ENCODE measurements at places on chromosomes 1 and 21. TPM values are rescaled to one million over a fixed set of nuclear protein-coding genes. Genes with fewer than 3 reads are reported as not detected.

DNA sequence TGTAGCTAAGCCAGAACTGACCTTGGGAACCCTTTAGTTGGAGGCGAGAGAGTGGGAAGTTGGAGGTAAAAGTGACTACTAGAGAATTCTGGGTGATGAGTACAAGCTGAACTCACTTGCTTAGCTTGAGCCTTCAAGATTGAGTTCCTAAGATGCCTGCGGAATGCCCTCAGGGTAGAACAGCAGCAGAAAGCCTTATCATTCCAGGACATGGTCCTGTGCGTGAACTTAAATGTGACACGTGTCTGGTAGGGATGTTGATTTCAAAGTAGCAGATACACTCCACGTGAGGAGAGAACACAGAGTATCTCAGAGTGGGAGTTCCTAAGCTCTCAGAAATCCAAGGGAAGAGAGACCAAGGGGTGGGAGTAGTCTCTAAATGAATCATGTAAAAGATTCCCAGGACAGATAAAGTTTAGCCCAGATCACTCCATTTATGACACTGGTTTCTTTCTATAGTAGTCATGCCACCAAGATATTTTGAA lies 60.1 kb downstream of the KCNK1 start:
- H3K36me3 ChIP-seq, result no peaks in the 10 kb centered on the region
- H3K4me1 ChIP-seq, result no peaks in the 10 kb centered on the region
- no peak overlapping the region for H3K27ac ChIP-seq
- no peaks in the 10 kb centered on the region for H3K27me3 ChIP-seq
- H3K4me3 ChIP-seq, result no peak overlapping the region
- peak; percentile 23 for DNase-seq

GRCh38 chr21:38531039-38531541 lies 32.8 kb upstream of the ERG start:
- peaks cover 7% of the 10 kb centered on the region for H3K27me3 ChIP-seq
- H3K4me1 ChIP-seq, result no peaks in the 10 kb centered on the region
- no peak overlapping the region for H3K27ac ChIP-seq
- H3K36me3 ChIP-seq, result no peaks in the 10 kb centered on the region
- no peak for DNase-seq

- H3K27me3 ChIP-seq, result no peaks in the 10 kb centered on the region
- H3K4me3 ChIP-seq, result no peak overlapping the region
- no peaks in the 10 kb centered on the region for H3K4me1 ChIP-seq
- no peak overlapping the region for H3K27ac ChIP-seq
Observed at GRCh38 chr1:168529518-168529917, 14.3 kb downstream of the XCL2 start.

GRCh38 chr21:39006571-39007311 lies 176.5 kb downstream of the PSMG1 start:
- H3K4me3 ChIP-seq, result no peak overlapping the region
- no peak overlapping the region for H3K27ac ChIP-seq
- DNase-seq, result peak; percentile 73
- H3K4me1 ChIP-seq, result peaks cover 25% of the 10 kb centered on the region
- no peaks in the 10 kb centered on the region for H3K27me3 ChIP-seq

GRCh38 chr21:39568361-39568760 lies 44.4 kb upstream of the B3GALT5 start:
- H3K4me1 ChIP-seq, result no peaks in the 10 kb centered on the region
- no peak for DNase-seq
- H3K4me3 ChIP-seq, result no peak overlapping the region
- H3K27ac ChIP-seq, result no peak overlapping the region
- no peaks in the 10 kb centered on the region for H3K36me3 ChIP-seq

- DNase-seq, result peak; percentile 38
- no peaks in the 10 kb centered on the region for H3K36me3 ChIP-seq
- H3K27me3 ChIP-seq, result no peaks in the 10 kb centered on the region
- no peaks in the 10 kb centered on the region for H3K4me1 ChIP-seq
- no peak overlapping the region for H3K4me3 ChIP-seq
- H3K27ac ChIP-seq, result no peak overlapping the region
Observed at GRCh38 chr1:50930965-50931737, 28.9 kb downstream of the FAF1 start.

- no peaks in the 10 kb centered on the region for H3K27me3 ChIP-seq
- H3K36me3 ChIP-seq, result no peaks in the 10 kb centered on the region
- no peak overlapping the region for H3K4me3 ChIP-seq
- peaks cover 29% of the 10 kb centered on the region for H3K4me1 ChIP-seq
Observed at GRCh38 chr1:224637515-224637914, 21.4 kb downstream of the CNIH3 start.

DNA sequence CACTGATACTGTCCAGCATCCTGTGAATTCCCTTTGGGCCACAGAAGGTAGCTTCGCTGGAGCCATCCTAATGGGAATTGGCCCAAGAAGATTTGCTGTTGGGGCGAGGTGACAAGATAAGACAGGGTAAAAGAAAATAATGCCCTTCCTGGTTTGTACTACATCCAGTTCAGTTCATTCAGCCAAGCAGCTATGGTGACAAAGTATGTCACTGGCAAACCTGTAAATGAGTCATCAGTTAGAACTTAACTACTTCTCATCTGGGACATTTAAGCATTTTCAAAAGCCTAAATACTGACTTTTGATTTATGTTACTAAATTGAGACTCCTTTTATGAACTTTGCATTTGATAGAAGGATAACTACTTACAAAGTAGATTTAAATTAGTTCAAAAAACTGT lies 54.2 kb downstream of the WDR64 start:
- H3K4me3 ChIP-seq, result no peak overlapping the region
- peaks cover 36% of the 10 kb centered on the region for H3K4me1 ChIP-seq
- no peaks in the 10 kb centered on the region for H3K27me3 ChIP-seq
- H3K27ac ChIP-seq, result no peak overlapping the region

DNA sequence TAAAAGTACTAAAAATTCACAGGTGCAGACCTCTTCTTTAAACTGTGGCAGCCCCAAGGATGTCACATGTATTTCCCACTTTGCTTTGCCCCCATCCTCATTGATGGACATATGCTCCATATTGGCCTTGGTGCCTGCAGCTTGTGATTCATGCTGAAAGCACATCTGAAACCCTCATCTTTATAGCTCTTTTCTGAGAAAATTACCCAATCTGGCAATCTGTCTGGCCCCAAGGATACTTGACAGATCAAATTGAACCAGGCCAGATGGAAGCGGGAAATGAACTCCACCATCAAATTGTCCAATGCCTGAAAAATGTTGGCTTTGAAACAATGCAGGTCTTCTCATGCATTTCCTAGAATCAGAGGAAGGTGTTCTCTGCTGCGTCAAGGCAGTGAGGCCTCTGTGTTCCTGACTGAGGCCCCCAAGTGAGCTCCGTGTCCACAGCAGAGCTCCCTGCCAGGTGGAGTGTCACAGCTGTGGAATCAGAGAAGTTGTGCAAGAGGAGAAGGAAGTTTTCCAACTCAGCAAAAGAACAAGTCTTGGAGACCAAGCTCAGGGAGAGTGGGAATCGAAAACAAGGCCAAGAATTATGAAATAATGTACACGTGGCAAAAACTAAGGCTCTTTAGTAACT lies 323.7 kb downstream of the PLPP3 start:
- peak overlapping the region; percentile 39 for H3K27ac ChIP-seq
- no peak for DNase-seq
- H3K4me3 ChIP-seq, result no peak overlapping the region
- peaks cover 14% of the 10 kb centered on the region for H3K4me1 ChIP-seq

- H3K4me3 ChIP-seq, result no peak overlapping the region
- no peaks in the 10 kb centered on the region for H3K36me3 ChIP-seq
- no peak overlapping the region for H3K27ac ChIP-seq
- no peaks in the 10 kb centered on the region for H3K27me3 ChIP-seq
- no peaks in the 10 kb centered on the region for H3K4me1 ChIP-seq
Observed at GRCh38 chr1:233844692-233845091, 59.8 kb upstream of the SLC35F3 start.

- no peak for DNase-seq
- H3K27ac ChIP-seq, result no peak overlapping the region
- H3K4me1 ChIP-seq, result no peaks in the 10 kb centered on the region
- H3K27me3 ChIP-seq, result no peaks in the 10 kb centered on the region
Observed at GRCh38 chr1:201317551-201317950, 34.2 kb downstream of the PKP1 start.

GRCh38 chr1:59671066-59671952 lies 143.4 kb upstream of the HOOK1 start:
- no peak for DNase-seq
- H3K27ac ChIP-seq, result no peak overlapping the region
- H3K27me3 ChIP-seq, result no peaks in the 10 kb centered on the region
- H3K4me1 ChIP-seq, result peaks cover 9% of the 10 kb centered on the region

- H3K4me3 ChIP-seq, result peak overlapping the region; percentile 93
- H3K27ac ChIP-seq, result peak overlapping the region; percentile 58
- peak; percentile 13 for DNase-seq
- peaks cover 18% of the 10 kb centered on the region for H3K4me1 ChIP-seq
Observed at GRCh38 chr1:97919585-97920261, 1.1 kb downstream of the DPYD start.

DNA sequence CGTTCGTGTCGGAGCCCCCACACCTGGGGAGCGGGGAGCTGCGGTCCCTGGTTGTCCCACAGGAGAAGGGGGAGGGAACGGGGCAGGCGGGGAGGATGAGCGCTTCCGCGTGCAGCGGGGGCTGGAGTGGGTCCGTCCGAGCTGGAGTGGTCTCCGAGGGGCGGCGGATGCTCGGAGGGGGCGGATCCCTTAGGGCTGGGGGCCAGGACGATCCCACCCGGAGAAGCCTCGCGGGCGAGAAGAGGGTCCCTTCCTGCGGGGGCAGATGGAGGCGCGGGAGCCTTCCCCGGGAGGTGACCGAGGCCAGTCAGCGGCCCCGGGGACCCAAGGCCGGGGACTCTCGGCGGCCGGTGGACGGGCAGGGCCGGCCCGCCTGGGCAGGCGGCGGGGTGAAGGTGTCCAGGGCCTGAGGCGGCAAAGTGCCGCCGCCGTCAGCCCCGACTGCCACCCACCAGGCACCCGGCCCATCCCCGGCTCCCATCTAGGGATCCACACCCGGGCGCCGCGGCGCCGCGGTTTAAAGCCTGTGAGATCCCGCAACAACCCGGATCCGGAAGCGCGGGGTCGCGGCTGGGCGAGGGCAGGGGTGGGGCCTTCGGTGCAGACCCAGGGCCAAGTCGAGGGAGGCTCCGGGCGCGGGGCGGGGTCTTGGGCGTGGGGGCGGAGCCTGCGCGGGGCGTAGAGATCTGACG lies 5.3 kb upstream of the CCDC27 start:
- peaks cover 10% of the 10 kb centered on the region for H3K36me3 ChIP-seq
- H3K27me3 ChIP-seq, result peaks cover 5% of the 10 kb centered on the region
- peak overlapping the region; percentile 77 for H3K4me3 ChIP-seq
- H3K27ac ChIP-seq, result no peak overlapping the region
- DNase-seq, result peak; percentile 99
- H3K4me1 ChIP-seq, result peaks cover 20% of the 10 kb centered on the region

DNA sequence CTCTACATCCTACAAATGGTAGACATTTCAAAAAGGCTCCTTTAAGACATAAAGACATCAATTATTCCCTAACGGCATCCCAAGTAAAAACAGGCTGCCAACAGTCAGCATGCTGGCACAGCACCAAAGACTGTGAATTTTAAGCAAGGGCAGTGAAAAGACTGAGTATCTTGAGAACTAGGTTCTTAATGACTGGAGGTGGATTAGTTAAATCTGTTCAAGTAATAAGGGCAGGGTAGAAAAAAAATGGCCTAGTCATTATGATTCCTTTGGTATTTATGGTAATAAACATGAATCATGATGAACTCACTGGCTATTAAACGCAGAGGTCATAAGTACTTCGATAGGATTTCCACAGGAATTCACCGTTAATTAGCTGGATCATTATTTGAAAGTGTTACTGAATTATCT lies 75.2 kb downstream of the KIFAP3 start:
- H3K27ac ChIP-seq, result peak overlapping the region; percentile 68
- DNase-seq, result peak; percentile 6
- H3K27me3 ChIP-seq, result no peaks in the 10 kb centered on the region
- peaks cover 16% of the 10 kb centered on the region for H3K4me1 ChIP-seq
- H3K4me3 ChIP-seq, result no peak overlapping the region

The CAPN8 gene
- not detected for total RNA-seq

The CD1E gene
- total RNA-seq, result not detected

The ZMPSTE24 gene
- 77.2 TPM for total RNA-seq

The ETV3L gene
- not detected for total RNA-seq

The HMGCS2 gene
- not detected for total RNA-seq

Data from osteoblast (primary cell).